Coronary artery (tissue), 2 donors: ENCODE measurements at places on chromosomes 12 and 14.

DNA sequence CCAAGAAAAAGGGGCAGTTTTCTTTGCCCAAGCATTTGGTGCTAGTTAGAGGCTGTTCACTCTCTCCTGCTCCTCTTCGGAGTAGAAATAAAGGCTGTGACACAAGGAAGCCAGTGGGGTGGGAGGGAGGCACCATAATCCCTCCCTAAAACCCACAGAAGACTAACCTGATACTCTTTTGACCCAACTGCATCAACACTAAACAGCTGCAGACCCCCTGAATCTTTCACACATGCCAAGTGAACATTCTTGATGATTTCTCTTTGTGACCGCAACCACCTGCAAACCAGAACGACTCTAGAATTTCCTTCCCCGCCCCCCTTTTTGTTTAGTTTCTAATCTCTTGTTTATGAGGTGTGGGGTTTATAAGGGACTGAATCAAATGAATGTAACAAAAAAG lies 175.8 kb upstream of the BCL2L14 start:
- no peak for DNase-seq

DNA sequence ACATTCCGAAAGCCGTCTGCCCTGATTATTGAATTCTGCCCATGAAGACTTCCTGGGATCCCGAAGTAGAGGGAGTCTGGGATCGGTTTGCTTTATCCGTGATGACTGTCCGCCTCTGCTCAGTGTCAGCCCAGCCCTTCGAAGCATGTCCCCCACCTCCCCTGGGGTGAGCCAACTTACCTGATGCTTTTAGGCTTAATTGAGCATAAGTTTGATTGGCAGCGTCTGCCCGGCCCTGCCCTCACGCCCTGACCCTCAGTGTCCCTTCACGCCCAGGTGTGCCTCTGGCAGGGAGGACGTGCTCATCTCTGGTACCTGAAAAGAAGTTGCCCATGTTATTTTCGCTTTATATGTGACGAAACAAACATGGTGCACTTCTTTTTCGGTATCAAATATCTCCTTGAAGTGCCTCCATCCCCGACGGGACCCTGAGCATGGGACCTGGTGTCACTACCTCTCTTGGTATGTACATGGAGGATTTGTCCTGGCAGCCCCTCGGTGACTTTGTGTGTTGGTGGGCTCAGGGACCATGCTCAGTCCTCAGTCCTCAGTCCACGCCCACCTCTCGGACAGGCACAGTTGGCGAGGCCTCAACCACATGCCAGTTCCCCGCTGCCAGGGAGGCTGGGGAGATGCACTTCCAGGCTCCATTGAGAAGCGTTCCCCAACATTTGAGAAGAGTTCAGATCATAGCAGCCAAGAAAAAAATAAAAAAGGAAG lies 130.1 kb upstream of the RTL1 start:
- DNase-seq, result peak; percentile 58

DNA sequence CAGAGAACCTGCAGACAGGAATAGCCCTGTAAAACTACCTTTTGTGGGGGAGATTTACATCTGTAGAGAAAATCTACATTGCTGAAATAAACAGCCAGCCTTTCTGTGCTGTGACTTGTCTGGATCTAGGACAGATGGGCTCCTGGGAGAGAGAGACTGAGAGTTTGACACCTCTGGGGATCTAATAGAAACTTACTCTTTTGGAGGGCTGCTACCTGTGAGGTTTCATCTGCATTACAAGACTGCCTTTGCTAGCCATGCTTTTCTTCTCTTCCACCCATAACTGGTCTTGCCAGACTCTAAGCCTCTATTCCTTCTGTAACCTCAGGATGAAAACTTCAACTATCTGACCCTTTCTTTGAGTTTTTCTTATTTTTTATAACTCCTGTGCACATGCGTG lies 452.6 kb downstream of the ZFP36L1 start:
- no peak for DNase-seq

- DNase-seq, result no peak
These were observed 114.0 kb upstream of the KRAS start for GRCh38 chr12:25364529-25365339.

- DNase-seq, result peak; percentile 92
These were observed 25.4 kb downstream of the ZBTB42 start for GRCh38 chr14:104826189-104826860.

GRCh38 chr12:101738920-101739665 lies at the start of gene SYCP3:
TSS of gene SYCP3 (minus strand) at chr12:101739462. CDS start at chr12:101737935, 1,527 bp downstream.
- DNase-seq, result no peak

DNA sequence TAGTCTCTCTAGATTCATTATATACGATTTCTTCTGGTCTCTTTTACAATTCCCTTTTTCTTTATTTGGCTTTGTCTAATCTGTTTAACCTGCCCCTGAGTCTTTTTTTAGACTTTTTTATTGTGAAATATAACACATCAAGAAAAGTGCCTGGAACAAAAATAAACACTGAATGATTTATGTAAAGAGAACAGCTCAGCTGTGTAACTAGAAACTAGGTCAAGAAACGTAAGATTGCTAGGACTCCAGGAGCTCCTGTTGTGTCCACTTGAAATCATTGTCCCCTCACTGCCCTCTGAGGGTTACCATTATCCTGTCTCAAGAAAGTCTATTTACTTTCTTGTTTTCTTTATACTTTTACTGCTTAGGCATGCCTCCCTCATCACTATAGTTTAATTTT lies 23.1 kb downstream of the EXD2 start:
- DNase-seq, result no peak

DNA sequence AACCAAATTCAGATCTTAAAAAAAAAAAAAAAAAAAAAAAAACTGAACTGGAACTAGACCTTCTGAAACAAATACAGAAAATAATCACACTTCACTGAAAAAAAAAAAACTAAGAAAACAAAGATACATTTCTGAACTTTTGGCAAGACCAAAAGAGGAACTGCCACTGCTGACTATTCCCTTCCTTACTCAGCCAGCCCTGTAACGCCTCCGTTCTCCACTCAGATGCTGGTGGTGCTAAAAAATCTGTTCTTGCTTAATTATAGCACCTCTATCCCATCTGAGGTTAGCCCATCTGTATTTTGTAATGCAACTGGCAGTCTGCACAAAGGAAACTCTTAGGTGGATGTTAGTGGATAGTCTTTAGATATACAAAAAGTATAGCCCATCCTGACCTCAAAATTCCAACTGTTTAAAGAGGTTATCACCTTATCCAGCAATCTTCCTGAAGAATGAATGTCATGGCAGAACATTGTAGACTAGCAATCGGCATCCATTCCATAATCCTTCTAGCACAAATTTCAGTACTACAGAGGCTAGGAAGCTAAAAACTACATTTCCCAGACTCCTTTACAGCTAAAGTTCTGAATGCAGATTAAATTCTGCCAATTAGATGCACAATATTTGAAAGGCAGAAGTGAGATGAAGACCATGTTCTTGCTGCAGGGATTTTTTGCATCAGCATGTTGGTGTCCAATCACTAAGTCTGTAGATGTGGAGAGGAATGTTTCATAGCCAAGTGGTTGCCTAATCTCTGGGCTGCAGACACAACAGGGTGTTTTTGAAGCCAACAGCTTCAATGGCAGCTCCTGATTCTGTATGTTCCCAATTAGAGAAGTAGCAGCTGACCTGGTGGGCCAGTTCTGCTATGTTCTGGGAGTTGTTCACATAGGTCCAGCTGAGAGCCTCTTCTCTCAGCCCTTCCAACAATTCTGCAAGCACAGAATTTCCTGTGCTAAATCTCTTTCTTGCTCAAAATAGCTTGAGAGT lies 5.7 kb downstream of the MAP3K9 start:
- no peak for DNase-seq

- no peak for DNase-seq
These were observed 97.9 kb upstream of the EEA1 start for GRCh38 chr12:93027041-93027440.
